Posterior vena cava (tissue), 2 donors: ENCODE measurements at places on chromosomes 12 and 14. TPM values are rescaled to one million over a fixed set of nuclear protein-coding genes. Genes with fewer than 3 reads are reported as not detected.

DNA sequence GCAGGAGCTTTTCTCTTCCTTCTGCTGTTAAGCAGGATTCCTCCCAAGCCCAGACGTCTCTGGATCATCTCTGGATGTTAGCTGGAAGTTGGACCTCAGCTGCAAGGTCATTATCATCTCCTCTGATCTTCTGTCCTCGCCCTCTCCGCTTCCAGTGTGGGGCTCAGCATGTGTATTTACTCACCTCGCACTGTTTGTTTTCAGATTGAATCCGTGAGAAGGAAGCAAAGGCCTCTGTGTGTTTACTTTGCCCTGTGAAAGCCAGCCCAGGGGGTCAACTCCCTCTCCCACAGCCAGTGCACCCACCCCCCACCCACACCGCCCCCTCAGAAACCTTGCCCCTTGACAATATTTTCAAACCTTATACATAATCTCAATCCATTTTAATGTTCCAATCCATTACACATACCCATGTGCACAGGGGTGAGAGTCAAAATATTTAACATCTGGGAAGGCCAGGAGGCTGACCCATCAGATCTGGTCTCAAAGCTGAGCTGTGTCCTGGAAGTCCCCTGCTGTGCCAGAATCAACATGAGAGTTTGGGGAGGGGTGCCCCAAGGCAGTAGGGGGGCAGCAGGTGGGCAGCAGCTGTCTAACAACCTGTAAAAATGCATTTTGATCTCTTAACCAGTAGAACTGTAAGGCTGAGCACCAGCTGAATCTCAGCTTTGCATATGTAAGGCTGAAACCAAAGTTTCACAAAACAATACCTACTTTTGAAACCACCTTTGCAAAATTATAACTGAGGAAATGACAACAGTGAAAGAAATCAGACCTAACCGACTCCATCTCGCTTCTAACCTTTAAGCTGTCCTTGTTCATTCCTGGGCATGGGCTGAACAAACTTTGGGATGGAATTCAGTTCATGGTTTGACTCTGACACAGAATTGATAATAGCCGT lies 157.9 kb downstream of the ZNF664 start:
- no peak for DNase-seq

Gene PRPH
- 0.32 TPM for total RNA-seq

- DNase-seq = no peak
Observed at GRCh38 chr14:70893062-70893845, 14.0 kb upstream of the PCNX1 start.

DNA sequence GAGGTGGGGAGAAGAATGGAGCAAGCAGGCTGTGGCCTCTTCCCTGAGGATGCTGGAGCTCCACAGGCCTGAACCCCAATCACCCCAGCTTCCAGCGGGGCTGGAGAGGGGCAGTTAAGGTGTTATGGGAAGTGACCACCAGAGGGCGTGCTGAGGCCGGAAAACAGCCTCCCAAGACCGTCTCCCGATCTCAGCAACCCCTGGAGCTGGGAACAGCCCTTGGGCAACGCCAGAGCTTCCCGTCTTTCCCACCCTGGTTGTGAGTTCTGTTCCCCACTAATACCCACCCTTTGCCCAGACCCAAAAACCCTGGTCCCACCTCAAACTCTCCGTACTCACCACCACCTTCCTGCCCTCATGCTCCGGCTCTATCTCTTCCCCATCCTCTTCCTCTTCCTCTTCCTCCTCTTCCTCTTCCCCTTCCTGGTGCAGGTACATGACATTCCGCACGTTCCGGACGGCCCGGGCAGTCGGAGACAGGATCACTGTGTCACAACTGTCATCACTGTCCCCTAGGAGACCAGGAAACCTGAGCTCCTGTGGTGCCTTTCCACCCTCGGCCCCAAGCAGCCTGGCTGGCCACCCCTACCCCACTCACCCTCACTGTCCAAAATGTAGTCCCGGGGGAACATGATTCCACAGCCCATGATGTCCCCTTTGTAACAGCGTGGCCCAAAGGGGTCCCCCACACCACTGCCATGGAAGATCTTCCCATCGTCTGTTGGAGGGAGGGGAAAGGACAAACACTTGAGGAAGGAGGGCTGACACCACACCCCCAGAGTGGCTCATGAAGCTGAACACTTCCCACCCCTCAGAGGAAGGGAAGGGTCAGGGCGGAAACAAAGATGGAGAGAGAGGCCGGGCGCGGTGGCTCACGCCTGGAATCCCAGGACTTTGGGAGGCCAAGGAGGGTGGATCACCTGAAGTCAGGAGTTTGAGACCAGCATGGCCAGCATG lies 12.9 kb downstream of the SPRYD3 start:
- DNase-seq = peak; percentile 96

DNA sequence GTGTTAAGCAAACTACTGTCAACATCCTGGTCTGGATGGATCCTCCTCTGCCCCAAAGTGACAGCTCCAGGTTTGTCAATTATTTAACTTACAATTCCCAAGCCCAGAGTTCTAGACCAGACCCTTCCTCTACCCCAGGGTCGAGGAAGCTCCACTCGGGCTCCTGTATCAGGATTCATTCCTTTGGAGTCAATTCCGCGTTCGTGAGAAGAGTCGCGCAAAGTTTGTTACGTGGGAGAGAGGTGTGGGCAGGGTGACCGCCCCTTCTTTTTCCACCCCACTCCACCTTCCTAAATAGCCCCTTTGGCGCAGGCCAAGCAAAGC lies 479 bp downstream of the SEL1L start:
- no peak for DNase-seq

Gene VDR
- total RNA-seq = 10.2 TPM

DNA sequence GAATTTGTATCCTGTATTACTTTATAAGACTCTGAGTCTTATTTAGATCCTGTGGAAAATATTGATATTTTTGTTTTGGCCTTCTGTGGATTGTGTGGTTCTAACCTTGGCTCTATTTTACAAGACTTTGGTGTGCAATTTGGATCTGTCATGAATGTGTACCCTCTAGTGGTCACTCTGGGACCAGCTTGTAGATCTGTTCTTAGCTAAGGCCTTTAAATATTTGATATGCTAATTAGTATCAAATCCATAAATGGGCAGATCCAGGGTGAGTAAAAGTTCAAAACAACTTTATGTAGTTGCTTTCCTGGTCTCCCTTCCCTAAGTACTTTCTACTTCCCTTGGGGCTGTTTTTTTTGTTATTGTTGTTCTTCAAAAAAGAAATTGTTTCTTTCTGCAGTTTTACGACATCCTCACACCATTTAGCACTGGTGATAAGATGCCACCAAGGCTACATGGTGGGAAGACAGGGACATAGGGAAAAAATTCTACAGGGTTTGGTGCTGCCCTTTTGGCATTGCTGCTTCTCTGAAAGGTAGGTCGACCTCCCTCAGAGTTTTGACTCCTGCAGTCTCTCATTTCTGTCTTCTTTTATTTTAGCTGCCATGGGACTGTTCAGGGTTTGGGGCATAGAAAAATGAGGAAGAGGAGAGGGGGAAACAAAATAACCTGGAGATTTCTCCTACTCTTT lies 238.5 kb downstream of the GPHN start:
- no peak for DNase-seq

Gene FGF6
- total RNA-seq = not detected

Gene SMOC1
- 7.1 TPM for total RNA-seq
